PC-3 (cell line): ENCODE measurements at places on chromosomes 2 and 18.

DNA sequence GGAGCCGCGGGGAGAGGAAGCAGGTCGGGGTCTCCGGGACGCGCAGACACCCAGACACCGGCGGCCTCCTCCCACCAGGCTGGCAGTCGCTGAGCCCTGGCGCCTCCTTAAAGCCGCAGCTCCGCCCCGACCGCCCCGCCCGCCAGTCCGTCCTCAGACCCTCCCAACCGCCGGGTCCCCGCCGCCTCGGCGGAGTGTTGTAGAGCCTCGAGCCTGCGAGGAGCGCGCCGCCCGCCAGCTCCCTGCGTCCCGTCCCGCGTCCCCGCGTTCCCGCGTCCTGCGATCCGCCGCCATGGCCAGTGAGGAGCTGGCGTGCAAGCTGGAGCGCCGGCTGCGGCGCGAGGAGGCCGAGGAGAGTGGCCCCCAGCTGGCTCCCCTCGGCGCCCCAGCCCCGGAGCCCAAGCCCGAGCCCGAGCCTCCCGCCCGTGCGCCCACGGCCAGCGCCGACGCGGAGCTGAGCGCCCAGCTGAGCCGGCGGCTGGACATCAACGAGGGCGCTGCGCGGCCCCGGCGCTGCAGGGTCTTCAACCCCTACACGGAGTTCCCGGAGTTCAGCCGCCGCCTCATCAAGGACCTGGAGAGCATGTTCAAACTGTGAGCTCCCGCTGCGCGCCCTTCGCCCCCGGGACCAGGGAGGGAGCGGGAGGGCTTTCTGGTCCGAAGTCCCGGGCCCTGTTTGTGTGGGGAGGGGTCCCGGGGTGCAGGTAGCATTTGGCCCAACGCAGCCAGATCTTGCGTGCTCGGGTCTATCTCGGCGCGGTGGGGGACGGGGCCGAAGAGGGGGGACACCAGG is at the start of gene EFHD1:
EFHD1 (plus strand) TSS at position 192 of the 793 bp plus-strand sequence; CDS start at position 293, 101 bp downstream.
- DNase-seq = no peak

GRCh38 chr2:203280428-203281064 is 41.7 kb downstream of the CYP20A1 start:
- no peak for DNase-seq

DNA sequence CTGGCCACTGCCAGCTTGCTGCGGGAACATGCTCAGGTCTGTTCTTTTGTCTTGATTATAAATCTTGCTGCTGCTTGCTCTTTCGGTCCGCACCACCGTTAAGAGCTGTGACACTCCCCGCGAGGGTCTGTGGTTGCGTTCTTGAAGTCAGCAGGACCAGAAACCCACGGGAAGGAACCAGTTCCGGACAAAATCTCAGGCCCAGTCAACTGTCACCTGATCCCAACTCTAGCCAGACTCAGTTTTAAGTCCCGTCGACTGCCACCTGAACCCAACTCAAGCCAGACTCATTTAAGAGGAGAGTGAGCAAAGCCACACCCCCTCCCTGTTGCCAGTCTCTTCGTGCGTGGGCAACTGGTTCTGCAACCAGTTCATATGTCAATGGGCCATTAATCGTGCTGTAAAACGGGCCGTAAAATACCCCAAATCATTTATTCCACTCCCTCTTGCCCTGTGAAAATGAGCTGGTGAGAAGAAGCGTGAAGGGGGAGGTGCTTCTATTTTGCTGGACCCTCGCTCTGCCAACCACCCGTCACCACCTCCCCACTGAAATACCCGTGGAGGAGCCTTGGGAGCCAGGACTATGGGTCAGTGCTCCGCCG is 224.3 kb downstream of the NDUFA10 start:
- DNase-seq = no peak

- DNase-seq = no peak
Observed at GRCh38 chr18:54530285-54530684, 60.8 kb upstream of the DYNAP start.

DNA sequence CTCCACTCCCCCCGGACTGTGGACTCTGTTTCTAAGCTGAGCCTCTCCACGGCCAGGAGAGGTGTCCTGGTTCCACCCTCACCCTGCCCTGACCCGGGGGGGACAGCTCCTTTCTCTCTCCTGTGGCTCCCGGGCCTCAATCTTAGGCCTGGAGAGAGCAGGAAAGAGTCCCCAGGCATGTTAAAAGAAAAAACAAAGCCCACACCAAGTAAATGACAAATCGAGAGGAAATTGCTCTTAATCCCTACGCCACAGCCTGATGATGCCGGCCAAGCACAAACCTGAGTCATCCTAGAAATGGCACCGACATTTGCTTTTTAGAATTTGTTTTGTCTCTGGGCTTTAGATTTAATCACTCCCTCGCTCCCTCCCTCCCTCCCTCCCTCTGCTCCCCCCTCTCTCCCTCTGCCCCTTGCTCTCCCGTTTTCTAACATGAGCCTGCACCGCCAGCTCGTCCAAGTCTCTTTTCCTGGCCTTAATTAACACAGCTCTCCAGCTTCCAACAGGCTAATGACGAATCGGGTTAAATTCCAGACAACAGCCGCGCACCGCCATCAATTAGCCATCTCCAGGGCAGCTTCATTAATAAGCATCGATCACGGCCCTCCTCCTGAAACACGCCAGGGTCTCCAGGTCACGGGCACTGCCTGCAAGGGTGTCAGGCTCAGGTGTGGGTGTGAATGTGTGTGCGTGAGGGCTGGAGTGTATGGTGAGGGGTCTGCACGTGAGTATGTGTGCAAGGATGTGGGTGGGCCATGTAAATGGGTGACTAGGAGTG is 230.8 kb downstream of the CELF4 start:
- no peak for DNase-seq

DNA sequence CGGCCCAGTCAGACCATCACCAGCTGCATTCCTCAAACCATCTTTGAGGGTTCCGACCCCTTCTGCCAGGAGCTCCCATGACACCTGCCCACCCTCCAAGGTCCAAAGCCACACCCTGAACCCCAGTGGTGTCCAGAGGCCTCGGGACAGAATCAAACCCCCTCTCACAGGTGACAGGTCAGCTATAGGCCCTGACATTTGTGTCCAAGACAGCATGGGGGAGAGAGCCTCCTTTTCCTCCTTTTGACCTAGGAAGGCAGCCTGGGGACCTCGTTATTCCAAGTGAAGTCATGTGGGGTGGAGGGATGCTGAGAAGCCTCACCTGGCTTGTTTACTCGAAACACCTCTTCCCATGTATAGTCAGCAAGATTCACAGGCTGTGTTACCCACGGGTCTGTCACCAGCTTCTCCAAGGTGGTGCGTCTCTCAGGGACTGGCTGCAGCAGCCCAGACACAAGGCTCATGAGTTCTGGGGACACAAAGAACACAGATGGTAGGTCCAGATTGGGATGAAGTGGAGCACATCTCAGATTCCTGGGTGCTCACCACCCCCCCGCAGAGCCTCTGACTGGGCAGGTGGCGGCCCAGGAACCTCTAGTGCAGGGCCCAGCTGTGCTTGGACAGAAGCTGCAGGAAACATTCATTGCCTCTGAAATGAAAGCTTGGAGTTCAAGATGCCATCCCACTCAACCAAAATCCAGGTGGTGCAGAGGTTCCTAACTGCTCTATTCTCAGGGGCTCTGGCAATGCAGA is 5.1 kb upstream of the MTERF4 start:
- no peak for DNase-seq

DNA sequence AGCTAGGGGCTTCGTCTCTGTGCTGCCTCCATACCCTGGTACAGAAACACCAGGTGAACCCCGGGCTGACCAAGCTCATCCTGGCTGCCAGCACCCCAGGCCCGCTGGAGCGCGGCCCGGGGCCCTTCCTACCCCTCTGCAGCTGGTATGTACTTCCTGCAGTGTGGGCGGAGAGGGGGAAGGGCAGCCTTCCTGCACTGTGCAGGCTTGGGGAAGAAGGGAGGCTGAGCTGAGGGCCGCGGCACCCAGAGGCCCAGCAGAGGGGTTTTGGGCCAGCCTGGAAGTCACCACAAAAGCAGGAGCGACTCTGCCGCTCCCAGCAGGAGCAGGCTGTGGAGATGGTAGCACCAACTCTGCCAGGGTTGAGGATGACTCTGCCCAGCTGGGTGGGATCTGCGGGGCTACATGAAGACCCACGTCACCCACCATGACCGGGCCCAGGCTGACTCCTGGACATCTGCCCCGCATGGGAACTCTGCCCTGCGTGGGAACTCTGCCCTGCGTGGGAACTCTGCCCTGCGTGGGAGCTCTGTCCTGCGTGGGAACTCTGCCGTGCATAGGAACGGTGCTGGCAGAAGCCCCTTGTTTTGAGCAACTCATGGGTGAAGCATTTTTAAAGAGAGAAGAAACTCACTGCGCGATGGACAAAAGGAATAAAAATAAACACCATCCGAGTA is 273.3 kb downstream of the NDUFA10 start:
- DNase-seq = no peak

GRCh38 chr2:10222-10875 is 36.0 kb downstream of the FAM110C start:
- no peak for DNase-seq

DNA sequence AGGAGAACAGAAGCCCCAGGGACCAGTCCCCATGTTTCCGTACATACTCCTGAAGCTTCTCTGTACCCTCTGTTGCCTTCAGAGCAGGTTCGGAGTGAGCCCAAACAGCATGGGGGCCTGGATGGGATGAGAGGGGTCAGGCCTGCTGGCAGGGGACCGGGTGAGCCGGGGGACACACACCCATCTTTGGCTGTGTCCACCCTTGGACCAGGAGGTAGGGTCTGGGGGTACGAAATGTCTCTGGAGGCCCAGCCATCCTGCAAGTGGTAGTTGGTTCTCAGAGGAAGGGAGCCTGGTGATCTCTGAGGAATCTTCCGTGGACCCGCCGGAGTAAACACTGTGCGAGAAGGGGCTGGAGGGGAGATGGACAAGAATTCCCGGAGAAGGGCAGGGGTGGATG is 15.3 kb downstream of the FBLN7 start:
- DNase-seq = no peak

GRCh38 chr2:120941571-120942120 is 206.0 kb downstream of the GLI2 start:
- DNase-seq = no peak

DNA sequence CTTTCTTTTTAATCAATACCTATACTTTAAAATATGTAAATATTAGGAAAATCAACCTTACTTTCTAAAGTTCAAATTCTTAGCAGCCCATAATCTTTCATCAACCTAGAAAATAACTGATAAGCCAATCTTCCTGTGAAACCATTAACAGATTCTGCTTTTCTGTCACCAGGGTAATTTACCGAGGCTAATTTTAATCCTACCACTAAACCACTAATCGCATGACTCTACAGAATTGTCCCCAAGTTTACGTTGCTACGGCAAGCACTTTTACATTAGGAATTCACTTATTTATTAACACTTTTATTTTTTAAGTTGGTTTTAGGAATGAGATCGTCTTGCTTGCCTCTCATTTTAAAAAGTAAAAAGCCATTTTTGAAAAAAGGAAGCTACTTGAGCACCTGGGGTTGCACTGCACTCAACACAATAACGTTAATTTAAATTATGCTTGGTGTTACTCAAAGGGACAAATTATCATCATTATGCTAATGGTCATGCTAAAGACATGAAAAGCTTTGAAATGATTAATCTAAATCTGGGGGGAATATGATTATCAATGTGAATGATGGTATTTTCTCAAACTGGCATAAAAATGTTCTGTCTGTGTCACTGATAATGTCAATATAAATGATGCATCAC is 10.2 kb downstream of the ZNF516 start:
- DNase-seq = no peak

- no peak for DNase-seq
Observed at GRCh38 chr2:101469863-101470262, 5.0 kb downstream of the RFX8 start.

DNA sequence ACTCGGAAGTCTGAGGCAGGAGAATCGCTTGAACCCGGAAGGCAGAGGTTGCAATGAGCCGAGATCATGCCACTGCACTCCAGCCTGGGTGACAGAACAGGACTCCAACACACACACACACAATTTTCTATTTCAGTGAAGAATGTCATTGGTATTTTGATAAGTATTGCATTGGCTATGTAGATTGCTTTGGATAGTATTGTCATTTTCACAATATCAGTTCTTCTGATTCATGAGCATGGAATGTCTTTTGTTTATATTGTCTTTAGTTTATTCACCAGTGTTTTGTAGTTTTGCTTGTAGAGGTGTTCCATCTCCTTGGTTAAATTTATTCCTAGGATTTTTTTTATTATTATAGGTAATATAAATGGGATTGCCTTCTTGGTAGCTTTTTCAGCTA is 693.4 kb upstream of the SYT4 start:
- DNase-seq = peak; percentile 55

GRCh38 chr2:229870903-229871656 is 50.7 kb downstream of the TRIP12 start:
- DNase-seq = no peak

GRCh38 chr2:96119389-96119751 is 3.0 kb upstream of the ADRA2B start:
- DNase-seq = no peak

- no peak for DNase-seq
Observed at GRCh38 chr2:181334158-181334826, 122.9 kb upstream of the ITGA4 start.

DNA sequence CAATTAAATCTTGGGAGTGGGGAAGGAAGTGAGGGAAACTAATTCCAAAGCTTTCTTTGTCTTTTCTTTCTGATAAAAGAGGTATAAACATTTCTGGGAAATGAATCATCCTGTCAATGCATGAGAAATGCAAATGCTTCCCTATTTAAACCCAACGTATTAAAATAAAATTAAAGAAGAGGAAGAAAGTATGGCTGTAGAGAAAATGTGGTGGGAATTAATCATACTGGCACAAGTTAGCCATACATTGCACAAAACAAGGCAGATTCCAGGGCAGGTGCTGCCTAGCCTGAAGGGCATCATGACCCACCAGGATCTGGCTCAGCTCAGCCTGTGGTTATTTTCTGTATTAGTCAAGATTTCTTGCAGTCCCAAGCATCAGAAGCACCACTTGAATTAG is 338.0 kb downstream of the NYAP2 start:
- peak; percentile 83 for DNase-seq

DNA sequence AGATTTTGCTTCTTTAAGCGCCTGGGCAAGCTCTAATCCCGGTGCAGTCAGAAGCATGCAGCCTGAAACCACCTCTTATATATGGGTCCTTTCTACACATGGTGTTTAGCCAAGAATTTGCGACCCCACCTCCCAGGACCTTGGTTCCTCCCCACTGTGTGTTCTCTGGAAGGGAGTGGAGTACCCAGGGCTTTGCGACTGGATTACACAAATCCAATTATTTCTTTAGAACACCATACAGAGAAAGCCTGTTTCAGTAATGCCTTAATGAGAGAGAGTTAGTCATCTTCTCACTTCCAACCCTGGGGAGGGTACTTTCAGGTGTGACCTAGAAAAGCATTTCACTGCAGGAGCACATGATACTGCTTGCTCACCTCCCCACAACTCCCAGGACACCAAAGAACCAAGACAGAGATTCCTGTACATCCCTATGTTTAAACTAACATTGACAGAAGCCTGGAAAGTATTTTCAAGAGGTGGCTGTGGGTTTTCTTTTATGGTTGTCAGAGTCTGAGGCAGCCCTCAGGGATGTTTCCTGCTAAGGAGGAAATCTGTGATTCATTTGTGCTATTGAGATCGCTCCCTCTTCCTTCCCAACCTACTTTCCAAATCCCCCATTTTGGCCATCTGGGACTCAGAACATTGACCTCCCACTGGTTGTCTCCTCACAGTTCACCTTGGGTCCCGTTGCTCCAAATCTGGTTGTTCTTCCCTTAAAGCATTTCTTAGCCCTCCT is at the start of gene CAPN14:
CAPN14 (minus strand) TSS at position 51 of the 736 bp plus-strand sequence. CDS start 12,068 bp downstream, outside the sequence.
- no peak for DNase-seq

GRCh38 chr2:238220892-238221521 is 17.5 kb upstream of the ILKAP start:
- no peak for DNase-seq

GRCh38 chr2:147636886-147637285 is 207.9 kb upstream of the ACVR2A start:
- peak; percentile 54 for DNase-seq
